DMS79 (cell line): ENCODE measurements at places on chromosomes 12 and 14.

DNA sequence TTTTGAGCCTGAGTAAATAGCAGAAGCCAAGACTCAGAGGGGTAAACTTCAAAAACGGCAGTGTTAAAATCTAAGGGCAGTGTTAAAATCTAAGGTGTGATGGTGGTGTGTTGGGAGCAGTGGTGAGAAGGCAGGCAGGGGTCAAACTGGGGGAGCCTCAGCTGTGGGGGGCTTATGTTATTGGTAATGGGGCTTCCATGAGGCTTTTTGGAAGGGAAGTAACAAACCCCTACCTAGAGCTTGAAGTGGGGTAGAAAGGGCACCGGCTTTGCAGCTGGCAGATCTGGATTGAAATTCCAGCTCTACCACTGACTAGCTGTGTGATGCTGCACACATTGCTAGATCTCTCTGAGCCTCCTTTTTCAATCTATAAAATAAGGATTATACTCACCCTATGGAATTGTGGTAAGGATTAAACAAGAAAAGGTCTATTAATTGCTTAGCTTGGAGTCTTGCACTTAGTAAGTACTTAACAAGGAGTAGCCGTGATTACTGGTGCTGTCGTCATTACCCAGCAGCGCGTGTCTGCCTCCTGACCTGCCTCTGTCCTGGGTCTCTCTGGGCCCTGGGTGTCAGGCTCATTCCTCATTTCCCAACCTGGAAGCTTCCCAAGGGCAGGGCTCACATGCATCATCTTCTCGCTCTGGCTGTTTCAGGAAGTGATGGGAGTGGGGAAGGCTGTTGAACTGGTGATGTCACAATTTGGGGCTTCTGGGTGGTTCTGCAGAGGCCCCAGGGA lies 18.5 kb upstream of the KRT80 start:
- no peak for DNase-seq

GRCh38 chr12:57145460-57146059 lies 1.9 kb downstream of the LRP1-AS start:
- DNase-seq = no peak

DNA sequence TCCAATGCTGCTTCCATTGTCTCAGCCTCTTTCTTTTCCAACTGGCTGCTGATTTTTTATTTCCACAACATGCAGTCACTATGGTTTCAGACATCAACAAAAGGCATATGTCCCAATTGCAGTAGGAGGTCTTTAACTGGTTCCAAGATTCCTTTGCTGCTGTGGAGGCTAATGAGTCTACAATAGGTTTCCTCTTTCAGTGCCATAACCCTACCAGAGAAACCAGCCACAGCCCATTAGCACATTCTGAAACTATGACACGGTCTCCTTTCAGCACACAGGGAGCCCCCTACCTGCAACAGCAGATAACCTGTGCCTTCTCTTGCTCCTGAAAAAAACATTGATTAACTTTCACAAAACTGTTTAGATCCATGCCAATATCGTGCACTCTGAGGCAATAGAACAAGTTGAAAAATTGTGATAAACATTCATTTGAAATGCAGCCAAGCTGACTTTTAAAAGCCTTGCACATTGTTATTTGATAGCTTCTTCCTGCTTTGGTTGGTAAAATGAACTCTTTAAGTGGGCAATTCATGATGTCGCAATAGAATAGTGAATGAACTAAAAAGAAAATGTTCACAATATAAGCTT lies 32.4 kb downstream of the PLEKHG7 start:
- peak; percentile 38 for DNase-seq

DNA sequence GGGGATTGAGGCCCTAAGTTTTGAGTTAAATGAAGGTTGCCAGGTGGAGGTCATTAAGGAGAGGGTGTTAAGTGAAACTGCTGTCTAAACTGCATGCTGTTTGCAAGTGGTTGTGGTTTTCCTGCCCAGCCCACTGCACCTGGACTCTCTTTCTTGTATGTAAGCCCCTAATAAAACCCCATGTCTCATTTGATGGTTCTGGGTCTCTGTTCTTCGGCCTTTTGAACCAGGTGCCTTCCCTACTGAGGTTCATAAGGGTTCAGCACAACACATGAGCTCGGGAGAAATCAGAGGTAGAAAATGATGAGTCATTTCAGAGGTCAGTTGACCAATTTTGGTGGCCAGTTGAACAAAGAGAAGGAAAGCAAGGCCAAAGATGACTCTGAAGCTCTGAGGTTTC lies 382.5 kb downstream of the RPS29 start:
- no peak for DNase-seq

GRCh38 chr14:96393071-96393691 lies 1.3 kb downstream of the AK7 start:
- no peak for DNase-seq

GRCh38 chr12:89933911-89934310 lies 225.3 kb upstream of the ATP2B1 start:
- DNase-seq = no peak

GRCh38 chr12:85310456-85311076 lies 30.5 kb downstream of the ALX1 start:
- no peak for DNase-seq

DNA sequence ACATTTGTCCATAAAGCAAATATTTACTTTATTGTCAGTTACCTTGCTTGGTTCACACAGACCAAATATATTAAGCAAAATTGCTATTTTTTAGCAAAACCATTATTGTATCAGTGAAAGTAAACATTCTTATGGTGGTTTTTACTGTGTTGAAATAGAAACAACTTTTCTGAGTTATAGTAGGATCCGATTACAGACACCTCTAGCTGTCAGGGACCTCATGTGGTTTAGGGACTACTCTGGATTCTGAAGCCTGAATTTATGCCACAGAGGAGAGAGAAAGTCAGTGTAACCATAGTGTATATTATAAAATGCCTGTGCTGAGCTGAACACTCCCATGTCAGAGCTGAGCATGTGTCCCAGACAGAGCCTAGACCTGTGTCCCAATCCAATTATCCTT lies 287.5 kb downstream of the FLRT2 start:
- DNase-seq = no peak

DNA sequence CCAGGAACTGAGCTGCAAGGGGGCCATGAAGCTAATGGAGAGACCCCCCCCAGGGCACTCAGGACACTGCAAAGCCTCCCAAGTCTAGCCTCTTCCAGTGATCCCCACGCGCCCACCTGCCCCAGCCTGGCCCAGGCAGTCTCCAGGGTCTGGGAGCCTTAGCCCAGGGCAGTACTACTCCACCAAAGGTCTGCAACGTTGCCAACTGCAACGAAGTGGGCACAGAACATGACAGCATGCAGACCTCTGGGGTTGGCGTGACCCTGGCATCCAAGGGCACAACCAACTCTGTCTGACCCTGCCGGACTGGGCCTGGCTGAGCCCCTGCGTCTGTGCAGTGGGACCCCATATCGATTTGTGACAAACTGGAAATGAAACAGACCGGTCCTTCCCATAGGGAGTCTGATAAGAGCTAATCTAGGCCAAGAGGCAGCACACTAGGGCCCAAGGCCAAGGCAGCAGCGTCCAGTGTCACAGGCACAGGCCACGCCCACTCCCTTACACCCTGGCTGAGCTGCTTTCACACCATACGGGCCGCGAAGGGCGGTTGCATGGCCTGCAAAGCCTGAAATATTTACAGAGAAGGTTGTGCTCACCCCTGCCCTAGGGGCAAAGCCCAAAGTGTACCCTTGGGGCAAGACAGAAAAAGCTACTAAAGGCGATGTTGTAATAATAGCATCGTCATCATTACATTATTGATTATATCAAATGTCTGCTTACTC lies 76.7 kb downstream of the NCOR2 start:
- DNase-seq = no peak

- no peak for DNase-seq
Observed at GRCh38 chr14:104254735-104255400, 116.5 kb downstream of the KIF26A start.

GRCh38 chr12:52861511-52861910 lies 12.7 kb upstream of the KRT78 start:
- no peak for DNase-seq

DNA sequence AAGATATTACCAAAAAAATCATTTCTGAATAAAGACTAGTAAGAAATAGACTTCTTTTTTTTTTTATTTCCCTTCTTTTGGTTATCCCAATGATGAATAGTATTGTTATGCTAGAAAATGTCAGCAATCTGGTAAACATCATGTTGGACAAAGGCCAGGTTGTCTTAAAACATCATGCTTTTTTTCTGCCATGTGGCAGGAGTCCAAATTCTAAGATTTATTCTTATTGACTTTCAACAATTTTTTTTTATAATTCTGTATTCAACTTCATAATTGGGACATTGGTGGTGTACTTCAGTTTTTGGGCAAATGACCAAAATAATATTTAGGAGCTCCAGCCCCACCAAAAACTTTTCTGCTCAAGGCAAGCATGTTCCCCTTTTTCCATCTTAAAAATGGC lies 10.5 kb downstream of the DCN start:
- no peak for DNase-seq

GRCh38 chr12:68206446-68206845 lies 19.2 kb downstream of the IL26 start:
- no peak for DNase-seq

GRCh38 chr12:94779485-94779884 lies 129.1 kb upstream of the TMCC3 start:
- no peak for DNase-seq

DNA sequence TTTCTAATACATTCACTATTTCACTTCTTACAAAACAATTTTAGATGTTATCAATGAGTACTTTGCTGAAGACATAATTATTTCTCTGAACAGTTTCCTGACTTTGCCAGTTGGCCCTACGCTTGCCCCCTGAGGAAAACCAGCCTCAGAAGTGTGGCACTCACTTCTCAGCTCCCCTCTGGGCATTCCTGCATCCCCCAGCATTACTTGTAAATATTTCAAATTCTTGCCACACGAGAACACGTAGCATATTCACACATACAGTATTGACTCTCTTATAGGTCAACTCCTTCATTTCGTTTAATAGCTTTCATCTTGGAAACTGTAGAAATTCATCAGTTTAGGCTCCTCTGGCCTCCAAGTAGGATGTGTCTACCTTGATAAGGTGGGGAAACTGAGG lies 65.2 kb downstream of the OTX2 start:
- no peak for DNase-seq

DNA sequence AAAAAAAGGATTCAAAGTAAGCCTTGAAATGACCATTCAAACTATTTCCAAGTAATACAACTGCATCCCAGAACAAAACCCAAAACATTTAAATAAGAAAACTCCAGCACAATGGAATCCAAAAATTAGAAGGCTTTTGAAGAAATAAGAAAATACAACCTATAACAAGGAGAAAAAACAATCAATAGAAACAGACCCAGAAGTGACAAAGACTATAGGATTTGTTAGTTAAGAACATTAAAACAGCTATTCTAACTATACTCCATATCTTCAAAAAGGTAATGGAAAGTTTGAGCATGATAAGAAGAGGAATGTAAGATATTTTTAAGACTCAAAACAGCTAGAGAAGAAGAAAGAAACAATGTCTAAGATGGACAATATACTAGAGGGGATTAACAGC lies 39.3 kb upstream of the SRP54 start:
- no peak for DNase-seq

DNA sequence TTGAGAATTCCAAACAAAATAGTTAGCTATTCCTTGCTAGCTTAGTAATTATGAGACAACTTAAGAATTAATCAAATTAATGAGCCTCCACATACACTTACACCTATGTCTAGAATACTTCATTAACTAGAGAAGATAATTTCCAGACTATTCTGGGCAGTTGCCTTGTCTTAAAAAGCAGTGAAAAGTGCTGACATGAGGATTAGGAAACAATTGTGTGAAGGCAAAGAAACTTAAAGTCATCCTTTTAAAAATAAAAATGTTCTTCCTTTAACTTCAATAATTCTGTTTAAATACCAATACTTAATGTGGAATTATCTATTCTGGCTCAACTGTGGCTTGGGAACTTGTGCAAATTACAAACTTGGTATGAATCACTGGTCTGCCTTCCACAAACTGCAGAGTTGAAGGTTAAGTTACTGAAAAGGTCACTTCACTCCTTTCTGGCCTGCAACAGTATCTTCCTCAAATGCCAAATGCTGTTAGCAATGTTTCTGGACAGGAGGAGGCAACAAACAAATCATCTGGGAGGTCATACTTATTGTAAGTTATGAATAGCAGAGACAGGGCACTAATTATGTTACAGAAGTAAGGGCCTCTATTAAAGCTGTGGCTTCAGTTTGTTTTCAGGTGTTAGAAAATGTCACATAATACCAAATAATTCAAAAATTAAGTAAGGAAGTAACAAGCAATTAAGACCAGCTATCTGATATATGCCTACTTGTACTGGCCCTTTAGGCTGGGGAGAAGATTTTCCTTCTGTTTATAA lies 19.2 kb downstream of the PPTC7 start:
- DNase-seq = no peak

GRCh38 chr14:24399447-24399822 lies 632 bp downstream of the NYNRIN start:
- peak; percentile 9 for DNase-seq

GRCh38 chr12:47725893-47726292 lies 603 bp upstream of the ENDOU start:
- DNase-seq = no peak

DNA sequence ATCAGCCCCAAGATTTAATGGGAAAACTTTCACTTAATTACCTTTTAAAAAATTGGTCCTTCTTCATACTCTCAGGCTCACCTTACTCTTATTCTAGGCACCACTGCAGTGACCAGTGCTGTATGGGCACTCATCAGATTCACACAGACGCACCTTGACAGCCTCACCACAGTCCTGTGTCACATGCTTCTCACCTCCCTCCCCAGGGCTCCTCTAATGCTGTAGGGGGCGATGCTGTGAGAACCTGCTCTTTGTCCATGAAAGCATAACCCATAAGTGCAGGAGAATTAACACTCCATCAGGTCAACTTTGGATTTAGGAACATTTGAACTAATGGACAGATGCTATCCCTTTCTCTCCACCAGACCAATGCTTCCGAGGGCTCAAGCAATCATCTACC lies 13.9 kb upstream of the PPP4R3A start:
- DNase-seq = no peak

- DNase-seq = no peak
Observed at GRCh38 chr12:14643251-14643650, 53.1 kb downstream of the GUCY2C start.

- no peak for DNase-seq
Observed at GRCh38 chr12:130587966-130588365, 128.1 kb downstream of the RIMBP2 start.

GRCh38 chr14:100899884-100900771 lies 3.4 kb downstream of the RTL1 start:
- peak; percentile 49 for DNase-seq
